ENCODE measurements at places on chromosomes 1 and 21.
A peak's percentile ranks its signal among the peaks of the same experiment; 100 is the strongest.

DNA sequence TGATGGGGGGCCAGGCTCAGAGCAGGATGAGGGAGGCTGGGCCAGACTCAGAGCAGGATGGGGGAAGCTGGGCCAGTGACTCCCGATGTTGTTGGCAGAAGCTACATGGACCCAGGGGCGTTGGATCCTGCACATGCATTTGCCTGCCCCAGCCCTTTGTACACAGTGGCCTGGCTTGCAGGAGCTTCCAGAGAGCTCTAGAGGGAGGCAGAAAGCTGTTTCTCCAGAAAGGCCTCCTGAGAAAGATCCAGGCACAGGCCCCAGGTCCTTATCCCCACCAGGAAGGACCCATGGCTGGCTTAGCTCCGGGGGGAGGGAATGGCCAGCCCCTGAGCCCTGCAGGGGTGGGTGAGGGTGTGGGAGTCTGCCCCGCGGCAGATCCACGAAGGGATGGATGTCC is 106.6 kb upstream of the ACTRT2 start:
- ATAC-seq = no peak

DNA sequence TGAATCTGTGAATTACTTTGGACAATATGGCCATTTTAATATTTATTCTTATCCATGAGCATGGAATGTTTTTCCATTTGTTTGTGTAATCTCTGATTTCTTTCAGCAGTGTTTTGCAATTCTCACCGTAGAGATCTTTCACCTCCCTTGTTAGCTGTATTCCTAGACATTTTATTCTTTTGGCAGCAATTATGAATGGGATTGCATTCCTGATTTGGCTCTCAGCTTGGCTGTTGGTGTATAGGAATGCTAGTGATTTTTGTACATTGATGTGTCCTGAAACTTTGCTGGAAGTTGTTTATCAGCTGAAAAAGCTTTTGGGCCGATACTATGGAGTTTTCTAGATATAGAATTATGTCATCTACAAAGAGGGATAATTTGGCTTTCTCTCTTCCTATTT is 44.2 kb upstream of the NEGR1 start:
- ATAC-seq = no peak

DNA sequence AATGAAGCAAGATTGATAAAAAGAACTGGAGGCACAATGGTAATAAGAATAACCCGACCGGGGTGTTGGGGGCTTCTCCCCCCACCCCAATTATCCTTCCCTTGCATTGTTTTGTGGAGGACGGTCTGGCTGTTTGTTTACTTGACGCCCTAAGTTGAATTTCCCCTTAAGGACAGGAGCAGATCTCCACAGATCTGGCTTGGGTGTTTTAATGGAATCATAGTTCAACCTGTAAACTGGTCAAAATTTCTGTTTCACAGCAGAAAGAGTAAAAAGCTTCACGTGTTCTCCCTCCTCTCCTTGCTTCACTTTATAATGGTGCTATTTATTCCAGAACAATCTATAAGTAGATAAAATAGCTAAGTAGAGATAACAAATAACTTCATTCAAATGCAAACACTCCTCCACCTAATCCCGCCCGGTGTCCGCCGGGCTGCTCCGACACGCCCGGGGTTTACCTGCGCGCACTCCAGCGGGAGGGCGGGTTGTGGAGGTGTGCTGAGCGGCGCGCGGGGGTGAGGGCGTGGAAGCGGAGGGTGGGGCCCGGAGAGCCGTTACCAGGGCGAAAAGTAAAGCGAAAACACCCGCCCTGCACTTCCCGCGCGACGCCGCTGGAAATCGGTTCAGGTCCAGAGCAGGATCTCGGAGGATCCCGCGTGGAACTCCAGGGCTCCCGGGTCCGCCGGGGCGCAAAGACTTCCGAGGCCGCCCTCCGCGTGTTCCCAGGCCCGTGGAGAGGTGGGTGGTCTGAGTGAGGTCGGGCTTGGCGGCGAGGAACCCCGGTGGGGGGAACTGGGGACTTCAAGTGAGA is 2.0 kb upstream of the ATF3 start:
- no peak for ATAC-seq

- ATAC-seq = no peak
These were observed 13.6 kb downstream of the FAM177B start for GRCh38 chr1:222750651-222751050.

DNA sequence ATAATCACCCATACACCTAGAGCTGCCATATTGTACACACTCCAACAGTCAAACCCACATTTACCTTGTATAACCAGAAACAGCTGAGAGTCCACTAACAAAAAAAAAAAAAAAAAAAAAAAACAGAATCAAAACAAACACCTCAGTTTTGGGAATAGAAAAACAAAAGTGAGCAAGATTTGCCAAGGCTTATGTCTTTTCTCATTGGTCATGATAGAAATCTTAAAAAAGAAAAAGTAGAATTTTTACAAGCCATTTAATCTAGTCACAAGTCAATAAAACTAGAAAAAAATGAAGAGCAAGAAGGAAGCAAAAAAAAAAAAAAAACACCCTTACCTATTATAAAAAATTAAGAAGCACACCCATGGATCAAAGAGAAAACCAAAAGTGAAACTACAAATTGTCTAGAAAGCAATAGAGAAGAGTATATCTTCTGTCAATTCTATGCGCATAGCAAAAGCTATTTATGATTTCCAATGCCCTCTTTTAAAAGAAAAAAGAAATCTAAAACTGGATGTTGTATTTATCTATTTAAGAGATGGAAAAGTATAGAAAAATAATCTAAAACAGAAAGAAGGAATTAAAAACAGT is 113.2 kb upstream of the GALNT2 start:
- no peak for ATAC-seq

- no peak for ATAC-seq
These were observed 22.8 kb upstream of the CFAP126 start for GRCh38 chr1:161390559-161390858.

DNA sequence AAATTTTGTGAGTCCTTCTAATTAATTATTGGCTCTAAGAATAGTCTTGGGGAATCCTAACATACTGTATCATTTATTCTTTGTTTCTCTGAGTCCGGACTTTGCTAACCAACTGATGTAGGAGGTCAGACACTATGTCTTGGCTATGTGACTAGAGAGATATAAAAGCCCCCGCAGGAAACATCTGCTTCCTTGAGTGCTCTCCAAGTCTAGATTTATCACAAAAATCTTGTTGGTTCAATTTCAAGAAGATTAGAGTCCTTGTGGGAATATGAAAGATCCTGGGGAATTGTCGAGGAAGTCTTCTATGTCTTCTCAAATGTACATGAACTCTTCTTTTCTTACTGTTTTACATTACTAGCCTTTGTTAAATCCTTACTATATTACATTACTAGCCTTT is 1712.5 kb downstream of the NCAM2 start:
- no peak for ATAC-seq

DNA sequence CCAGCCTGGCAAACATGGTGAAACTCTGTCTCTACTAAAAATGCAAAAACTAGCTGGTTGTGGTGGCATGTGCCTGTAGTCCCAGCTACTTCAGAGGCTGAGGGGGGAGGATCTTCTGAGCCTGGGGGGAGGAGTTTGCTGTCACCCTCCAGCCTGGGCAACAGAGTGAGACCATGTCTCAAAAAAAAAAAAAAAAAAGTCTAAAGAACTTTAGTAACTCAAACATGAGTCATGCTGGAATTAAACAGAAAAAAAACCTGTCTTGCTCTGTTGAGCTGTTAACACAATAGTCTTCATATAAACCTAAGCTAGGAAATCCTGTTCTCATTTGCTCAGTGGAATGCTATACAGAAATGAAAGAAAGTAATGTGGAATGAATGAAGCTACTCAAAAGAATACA is 16.7 kb upstream of the DISP1 start:
- no peak for ATAC-seq

GRCh38 chr1:63883494-63884235 is 109.8 kb downstream of the ROR1 start:
- ATAC-seq = no peak

- no peak for ATAC-seq
These were observed 231.5 kb downstream of the KCNT2 start for GRCh38 chr1:196376630-196377328.

DNA sequence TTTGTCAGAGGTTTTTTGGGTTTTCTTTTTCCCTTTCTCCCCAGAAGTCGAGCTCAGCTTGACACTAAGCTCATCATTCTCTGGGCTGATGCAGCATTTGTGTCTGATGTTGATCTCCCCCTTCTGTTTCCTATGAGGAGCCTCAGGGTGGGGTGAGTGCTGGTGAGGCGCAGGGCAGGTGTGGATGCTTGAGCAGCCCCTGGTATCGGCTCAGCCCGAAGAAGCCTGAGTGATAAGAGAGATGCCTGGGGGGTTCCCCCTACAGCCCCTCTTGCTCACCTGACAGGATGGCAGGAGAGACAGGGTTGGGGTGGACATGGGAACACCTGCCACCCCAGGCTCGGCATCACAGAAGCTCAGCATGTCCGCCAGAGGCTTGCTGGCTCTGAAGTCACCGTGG is 239.0 kb downstream of the RHOU start:
- no peak for ATAC-seq

GRCh38 chr1:7549277-7550161 is 221.6 kb upstream of the VAMP3 start:
- peak; percentile 54 for ATAC-seq

DNA sequence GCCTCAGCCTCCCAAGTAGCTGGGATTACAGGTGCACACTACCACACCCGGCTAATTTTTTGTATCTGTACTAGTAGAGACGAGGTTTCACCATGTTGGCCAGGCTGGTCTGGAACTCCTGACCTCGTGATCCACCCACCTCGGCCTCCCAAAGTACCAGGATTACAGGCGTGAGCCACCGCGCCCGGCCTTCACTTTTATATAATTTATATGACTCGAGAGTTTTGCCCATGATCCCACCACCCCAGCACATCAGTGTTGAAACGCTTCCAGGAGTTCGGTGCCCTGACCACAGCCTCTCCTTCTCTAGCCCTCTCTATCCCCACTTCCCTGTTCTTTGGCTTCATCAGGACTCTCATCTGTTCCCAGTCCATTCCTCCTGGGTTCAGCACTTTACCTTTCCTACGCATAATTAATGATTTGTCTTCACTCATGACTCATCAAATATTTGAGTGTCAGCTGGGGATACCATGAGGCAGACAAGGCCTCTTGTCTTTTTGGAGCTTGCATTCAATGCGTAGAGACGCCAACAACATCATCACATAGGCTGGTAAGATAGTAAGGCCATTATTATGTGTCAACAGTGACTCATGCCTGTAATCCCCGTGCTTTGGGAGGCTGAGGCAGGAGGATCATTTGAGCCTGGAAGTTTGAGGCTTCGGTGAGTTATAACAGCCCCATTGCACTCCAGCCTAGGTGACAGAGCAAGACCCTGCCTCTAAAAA is 1.4 kb downstream of the PMF1 start:
- no peak for ATAC-seq
